ENCODE measurements at places on chromosomes 13 and 19. TPM values are rescaled to one million over a fixed set of nuclear protein-coding genes. Genes with fewer than 3 reads are reported as not detected.

ACTMAP gene
- polyA plus RNA-seq: 10.5 TPM

- DNase-seq: no peak
These were observed 20.5 kb downstream of the SMARCA4 start for GRCh38 chr19:10981252-10981895.

PCSK4 gene
- polyA plus RNA-seq: 0.77 TPM

GRCh38 chr19:44672226-44672625, 944 bp downstream of the CEACAM19 start:
- DNase-seq: no peak

Measured in muscle of arm (tissue), 14 donors.